ENCODE measurements at places on chromosomes 1 and 21.

- DNase-seq: no peak
Measured at GRCh38 chr1:19737104-19737825, 62.5 kb downstream of the TMCO4 start.

- DNase-seq: peak; percentile 86
Measured at GRCh38 chr1:33633019-33633801, 160.8 kb downstream of the ZSCAN20 start.

GRCh38 chr1:70528590-70529333 lies 117.7 kb downstream of the CTH start:
- DNase-seq: no peak

GRCh38 chr1:204348722-204349121 lies 11.0 kb downstream of the PLEKHA6 start:
- no peak for DNase-seq

GRCh38 chr1:114270282-114270681 lies 116.6 kb upstream of the SYT6 start:
- no peak for DNase-seq

DNA sequence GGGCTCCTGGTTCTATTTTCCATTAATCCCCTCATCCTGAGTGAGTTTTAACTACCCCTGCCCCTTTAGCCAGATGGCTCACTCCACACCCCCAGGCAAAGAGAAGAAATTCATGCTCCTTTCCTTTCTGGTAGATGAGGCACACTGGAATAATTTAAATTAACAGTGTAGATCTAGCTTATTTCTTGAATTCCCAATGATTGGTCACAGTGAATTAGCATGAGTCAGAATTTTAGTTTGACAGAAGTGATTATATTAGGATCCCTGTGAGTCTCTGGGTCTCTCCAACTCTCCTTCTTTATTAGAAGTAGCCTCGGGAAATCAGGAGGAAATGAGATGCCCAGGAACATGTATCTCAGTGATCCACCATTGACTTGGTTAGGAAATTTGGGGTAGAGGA lies 103.1 kb upstream of the KAZN start:
- no peak for DNase-seq

DNA sequence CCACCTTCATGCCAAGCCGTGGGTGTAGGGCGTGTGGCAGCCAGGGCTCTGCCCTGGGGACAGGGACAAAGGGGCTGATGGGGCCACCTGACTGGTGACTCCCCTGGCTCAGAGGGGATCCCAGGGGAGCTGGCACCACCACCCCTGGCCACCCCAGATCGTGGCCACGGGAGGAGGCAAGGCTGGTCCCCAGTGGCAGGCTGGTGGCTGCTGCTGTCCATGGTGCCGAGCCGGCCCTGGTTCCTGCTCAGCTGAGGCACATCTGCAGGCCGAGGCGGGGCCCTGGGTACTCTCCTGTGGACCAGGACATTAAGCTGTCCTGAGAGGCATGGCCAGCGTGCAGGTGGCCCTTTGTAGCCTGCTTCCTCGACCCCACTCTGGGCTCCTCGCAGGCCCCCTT lies 6.5 kb downstream of the PLCH2 start:
- no peak for DNase-seq

- DNase-seq: no peak
Measured at GRCh38 chr1:19262744-19263143, 11.1 kb downstream of the MRTO4 start.

GRCh38 chr1:234478481-234479309 lies at the start of gene TARBP1:
Gene TARBP1 (minus strand): TSS chr1:234479179. CDS start chr1:234479103, 76 bp downstream.
- peak; percentile 57 for DNase-seq

DNA sequence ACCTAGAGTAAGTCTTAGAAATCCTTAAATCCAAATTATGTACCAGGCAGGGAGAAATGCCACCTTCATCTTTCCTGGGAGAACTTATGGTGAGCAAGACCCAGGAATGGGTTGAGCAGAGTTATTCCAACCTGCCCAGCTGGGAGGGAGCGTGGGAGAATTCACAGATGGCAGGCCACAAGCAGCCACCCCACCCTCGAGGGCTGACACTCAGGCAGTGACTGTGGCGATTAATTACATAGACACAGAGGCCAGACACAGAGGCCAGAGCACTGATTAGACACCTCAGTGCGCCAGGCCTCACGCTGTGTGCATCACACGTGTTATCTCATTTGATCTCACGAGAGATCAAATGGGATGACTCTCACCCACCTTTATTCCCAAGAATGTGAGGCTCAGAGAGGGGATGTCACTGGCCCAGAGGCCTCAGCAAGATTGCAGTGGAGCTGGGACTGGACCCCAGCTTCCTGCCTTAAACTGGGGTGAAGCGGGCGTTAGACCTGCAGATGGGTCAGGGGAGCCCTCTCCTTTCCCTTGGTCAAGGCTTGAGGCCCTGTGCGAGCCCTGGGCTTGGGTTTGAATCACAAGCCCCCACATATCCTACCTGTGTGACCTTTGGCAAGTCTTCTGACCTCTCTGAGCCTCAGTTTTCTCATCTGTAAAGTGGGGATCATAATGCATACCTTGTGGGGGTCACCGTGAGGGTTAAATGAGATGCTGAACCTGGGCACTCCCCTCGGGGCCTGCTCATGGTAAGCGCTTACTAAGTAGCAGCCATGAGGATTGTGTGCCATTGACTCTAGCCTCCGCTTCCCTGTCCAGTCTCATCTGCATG lies 28.8 kb upstream of the PADI4 start:
- no peak for DNase-seq

- no peak for DNase-seq
Measured at GRCh38 chr1:84776639-84777038, 86.4 kb upstream of the SSX2IP start.

GRCh38 chr1:44553127-44553758 lies 121.0 kb downstream of the TMEM53 start:
- peak; percentile 72 for DNase-seq

DNA sequence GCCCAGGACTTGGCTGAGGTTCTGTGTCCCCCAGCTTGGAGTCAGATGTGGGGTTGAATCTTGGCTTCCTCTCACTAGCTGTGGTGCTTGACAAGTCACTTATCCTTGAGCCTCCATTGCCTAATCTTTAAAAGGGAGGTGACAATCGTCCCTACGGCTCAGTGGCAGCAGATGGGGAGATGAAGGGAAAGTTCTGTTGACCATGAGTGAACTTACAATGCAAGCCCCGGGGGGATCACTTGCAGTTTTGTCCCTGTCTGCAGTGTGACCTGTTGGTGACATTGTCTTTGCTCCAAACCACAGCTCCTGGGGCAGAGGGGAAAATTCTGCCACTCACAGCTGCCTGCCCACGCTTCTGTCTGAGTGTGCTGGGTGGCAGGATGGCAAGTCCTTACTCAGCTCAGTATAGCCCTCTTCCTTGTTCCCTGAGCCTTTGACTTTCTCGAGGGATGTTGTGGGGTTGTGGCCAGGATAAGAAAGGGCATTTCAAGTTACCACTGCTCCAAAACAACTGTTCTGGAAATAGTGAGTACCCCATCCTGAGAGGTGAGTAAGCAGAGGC lies 1.7 kb downstream of the PCSK9 start:
- no peak for DNase-seq

DNA sequence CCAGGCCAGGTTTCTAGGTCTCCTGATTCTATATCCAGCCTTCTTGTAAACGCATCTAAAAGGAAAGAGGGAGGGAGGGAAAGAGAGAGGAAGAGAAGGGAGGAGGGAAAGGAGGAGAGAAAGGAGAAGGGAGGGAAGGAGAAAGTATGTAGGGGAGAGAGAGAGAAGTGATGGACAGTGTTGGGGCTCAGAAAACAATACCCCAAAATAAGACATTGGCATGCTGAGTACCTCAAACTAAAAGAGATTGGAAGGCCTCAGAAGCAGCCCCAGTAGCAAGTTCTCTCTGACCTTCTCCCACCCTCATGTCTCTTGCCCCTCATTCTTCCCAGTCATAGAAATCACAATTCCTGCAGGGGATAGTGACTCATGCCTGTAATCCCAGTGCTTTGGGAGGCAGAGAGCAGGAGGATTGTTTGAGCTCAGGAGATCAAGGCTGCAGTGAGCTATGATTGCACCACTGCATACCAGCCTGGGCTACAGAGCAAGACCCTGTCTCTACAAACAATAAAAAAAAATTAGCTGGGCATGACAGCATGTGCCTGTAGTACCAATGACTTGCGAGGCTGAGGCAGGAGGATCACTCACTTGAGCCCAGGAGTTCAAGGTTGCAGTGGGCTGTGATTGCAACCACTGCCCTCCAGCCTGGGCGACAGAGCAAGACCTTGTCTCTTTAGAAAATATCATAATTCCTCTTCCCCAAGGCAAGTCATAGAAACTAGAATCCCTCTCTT lies 51.2 kb downstream of the DNTTIP2 start:
- DNase-seq: no peak

- no peak for DNase-seq
Measured at GRCh38 chr1:111943846-111944749, 45.4 kb downstream of the KCND3 start.

GRCh38 chr1:229641306-229641705 lies 15.3 kb downstream of the URB2 start:
- DNase-seq: no peak

GRCh38 chr1:81052162-81052561 lies 748.6 kb upstream of the ADGRL2 start:
- DNase-seq: no peak

- DNase-seq: peak; percentile 88
Measured at GRCh38 chr1:206895837-206896242, 1.4 kb upstream of the IL24 start.

Data from NCI-H2029 (cell line).